ENCODE measurements at places on chromosomes 7 and 10.

DNA sequence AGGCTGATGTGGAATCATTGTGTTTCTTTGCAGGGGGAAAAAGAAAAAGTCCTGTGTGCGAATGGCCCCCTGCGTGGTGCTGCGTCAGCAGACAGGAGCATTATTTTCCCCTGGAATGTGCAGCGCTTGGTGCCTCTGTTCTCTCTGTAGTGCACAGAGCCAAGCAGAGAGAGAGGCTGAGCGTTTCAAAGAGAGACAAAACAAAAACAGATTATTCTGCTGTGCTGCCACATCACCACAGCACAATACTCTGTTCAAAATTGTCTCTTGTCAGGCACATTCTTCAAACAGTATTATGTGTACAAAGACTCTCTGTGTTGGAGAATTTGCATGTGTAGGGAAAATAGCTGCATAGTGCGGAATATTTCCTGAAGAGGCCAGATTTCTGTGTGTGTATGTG, 609.0 kb downstream of the SDK1 start:
- no peak for DNase-seq

DNA sequence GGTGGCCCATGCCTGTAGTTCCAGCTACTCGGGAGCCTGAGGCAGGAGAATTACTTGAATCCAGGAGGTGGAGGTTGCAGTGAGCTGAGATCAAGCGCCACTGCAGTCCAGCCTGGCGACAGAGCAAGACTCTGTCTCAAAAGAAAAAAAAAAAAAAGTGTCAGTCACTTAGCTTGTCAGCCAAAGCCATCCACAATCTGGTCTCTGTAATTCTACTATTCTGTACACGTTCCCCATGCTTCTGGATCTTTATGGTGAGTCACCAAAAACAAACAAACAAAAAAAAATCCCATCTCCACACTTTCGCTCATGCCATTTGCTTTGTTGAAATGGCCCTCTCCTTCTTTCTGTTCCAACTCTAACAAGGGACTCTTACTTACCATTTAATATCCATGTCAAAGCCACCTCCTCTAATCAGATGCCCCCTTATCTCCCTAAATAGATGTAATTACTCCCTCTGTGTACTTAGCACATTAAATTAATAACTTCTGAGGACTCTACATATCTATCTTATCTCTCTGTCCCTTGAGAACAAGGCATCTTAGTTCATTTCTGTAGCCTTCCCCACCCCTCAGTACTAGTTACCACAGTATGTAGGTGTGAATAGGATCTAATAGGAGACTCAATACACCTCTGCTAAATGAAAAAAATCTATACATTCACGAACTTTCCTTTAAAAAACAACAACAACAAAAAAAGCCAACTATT, 128.4 kb downstream of the ELMO1 start:
- DNase-seq, result no peak

DNA sequence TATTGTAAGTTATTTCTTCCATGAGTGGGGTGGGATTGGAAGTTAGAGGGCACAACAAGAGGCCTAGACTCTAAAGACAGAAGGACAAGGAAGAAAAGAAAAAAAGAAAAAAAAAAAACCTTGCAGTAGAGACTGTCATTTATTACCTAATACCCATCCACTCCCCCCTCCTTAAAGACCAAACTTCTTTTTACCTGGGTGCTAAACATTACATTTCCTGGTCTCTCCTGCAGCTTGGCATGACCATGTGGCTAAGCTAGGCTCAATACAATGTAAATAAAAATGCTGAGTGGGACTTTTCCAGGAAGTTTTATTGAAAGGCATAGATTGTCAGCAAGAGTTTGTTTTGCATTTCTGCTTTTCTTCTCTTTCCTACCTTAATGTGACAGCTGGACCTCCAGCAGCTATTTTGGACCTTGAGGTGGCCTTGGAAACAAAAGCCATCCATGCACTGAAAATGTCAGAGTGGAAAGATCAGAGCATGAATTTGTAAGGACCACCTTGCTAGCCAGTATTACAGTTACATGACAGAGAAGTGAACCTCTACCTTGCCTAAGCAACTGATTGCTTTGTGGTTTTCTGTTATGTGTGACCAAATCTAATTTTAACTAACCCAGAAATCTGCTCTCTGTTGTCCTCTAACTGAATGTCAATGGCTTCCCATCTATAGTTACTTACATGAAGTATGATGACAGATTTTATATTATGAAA, 81.3 kb upstream of the SFMBT2 start:
- no peak for DNase-seq

- no peak for DNase-seq
Measured at GRCh38 chr10:56469482-56469881, 108.4 kb upstream of the ZWINT start.

DNA sequence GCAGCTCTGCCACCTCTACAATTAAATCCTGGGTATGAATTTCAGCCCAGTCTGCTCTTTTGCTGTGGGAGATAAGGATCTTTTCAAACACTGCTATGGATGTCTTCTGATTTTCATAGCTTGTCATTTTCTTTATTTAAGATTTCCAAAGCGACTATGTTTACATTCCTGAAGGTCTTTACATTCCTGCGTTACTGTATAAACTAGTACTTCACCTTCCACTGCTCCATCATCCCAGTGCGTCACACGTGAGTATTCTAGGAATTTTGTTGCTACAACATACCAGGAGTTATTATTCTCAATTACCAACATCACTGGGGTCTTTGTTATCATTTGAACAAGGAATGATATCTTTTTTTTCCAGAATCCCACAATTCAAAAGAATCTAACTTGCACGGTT, 944.7 kb downstream of the SORCS3 start:
- no peak for DNase-seq

- DNase-seq, result no peak
Measured at GRCh38 chr7:24192053-24192452, 91.9 kb upstream of the NPY start.

- no peak for DNase-seq
Measured at GRCh38 chr7:48009954-48010353, 19.0 kb downstream of the SUN3 start.

DNA sequence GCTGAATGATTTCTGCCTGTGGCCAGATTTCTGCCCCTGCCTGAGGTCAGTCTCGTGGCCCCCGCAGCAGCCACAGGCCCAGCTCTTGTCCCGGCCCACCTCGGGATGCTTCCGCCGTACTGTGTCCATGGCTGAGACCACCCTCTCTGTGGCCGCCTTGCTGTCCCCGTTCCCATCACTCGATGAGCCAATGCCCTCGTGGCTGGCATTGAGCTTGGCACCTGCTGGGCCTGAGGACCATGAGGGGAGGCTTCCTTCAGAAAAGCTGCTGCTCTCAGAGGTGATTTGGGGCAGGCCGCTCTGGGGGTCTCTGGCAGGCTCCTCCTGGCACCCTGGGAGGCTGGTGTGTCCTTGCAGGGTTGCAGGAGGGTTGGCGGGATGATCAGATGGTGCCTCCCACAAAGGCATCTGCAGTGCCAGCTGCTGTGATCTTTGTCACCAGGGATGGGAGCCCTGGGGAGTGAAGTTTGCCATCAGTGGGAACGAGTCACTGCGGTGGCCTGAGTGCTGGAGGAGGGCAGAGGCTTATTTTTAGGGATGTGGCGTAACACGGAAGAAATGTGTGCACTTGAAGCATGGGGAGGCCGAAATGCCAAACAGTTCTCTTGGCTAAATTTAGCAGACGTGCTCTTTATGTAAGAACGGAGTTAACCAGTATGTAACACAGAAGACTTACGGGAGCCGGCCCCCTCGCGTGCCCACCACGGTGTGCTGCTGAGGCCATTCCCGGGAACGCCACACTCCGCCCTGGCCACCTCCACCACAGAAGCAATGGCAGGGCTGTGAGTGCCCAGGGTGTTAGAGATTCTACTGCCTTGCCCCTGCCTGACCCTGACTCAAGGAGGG, 47.7 kb downstream of the VIPR2 start:
- no peak for DNase-seq

GRCh38 chr10:6928586-6928985, 348.5 kb upstream of the PRKCQ start:
- no peak for DNase-seq

DNA sequence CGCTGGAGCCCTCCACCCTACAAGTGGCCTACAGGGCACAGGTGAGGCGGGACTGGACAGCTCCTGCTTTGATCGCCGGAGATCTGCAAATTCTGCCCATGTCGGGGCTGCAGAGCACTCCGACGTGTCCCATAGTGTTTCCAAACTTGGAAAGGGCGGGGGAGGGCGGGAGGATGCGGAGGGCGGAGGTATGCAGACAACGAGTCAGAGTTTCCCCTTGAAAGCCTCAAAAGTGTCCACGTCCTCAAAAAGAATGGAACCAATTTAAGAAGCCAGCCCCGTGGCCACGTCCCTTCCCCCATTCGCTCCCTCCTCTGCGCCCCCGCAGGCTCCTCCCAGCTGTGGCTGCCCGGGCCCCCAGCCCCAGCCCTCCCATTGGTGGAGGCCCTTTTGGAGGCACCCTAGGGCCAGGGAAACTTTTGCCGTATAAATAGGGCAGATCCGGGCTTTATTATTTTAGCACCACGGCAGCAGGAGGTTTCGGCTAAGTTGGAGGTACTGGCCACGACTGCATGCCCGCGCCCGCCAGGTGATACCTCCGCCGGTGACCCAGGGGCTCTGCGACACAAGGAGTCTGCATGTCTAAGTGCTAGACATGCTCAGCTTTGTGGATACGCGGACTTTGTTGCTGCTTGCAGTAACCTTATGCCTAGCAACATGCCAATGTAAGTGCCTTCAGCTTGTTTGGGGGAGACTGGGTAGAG, at the start of gene COL1A2:
Gene COL1A2 (plus strand): TSS at position 459 of the 704 bp plus-strand sequence. CDS start 137 bp downstream, at position 596.
- DNase-seq, result no peak

DNA sequence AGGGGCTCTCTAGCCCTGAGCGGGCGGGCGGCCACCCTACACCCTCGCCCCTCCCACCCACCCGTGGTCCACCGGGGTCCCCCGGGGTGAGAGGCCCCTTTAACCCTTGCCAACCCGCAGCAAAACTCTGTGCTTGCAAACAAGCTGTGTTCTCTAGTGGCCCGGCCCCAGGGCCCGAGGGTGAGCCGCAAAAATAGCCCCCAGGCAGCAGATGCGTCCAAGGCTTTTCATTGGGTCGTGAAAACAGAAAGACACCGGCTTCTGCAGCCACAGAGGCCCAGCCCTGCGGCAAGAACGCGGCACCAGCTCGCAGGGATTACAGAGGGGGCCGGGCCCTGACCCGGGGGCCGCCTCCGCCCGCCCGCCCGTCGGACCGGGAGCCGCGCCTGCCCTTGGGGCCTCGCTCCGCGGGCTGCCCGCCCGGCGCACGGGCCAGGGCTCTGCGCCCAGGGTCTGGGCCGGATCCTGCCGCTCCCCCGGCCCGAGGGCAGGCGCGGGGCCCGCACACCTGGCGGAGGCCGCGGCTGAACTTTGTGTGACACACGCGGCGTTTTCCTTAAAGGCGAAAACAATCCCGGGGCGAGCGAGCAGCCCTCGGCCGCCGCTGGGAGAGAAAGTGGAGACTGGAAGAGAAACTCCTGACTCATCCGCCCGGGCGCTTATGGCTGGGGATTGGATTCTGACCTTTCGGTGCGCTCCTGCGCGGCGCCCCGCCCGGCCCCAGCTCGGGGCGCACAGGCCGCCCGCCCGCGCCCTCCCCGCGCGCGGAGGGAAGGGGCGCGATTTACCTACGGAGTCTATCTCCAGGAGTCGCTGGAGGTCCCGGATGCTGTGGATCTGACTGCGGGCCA, 2.8 kb downstream of the PDGFA start:
- peak; percentile 19 for DNase-seq

DNA sequence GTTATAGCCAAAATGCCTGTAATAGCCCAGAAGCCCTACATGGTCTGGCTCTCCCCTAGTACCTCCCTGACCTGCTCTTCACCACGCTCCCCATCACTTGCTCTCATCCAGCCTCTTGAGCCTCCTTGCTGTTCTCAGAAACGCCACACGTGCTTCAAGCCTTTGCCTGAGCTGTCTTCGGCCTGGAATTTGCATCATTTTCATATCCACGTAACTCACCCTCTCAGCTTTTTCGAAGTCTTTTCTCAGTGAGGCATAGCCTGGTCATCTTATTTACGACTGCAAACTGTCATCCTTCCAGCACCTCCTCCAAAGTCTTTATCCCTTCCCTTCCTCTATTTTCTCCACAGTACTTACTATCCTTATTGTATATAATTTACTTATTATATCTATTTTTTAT, 151.0 kb upstream of the AHR start:
- no peak for DNase-seq

GRCh38 chr10:69504576-69505250, 53.4 kb downstream of the TSPAN15 start:
- DNase-seq, result no peak

DNA sequence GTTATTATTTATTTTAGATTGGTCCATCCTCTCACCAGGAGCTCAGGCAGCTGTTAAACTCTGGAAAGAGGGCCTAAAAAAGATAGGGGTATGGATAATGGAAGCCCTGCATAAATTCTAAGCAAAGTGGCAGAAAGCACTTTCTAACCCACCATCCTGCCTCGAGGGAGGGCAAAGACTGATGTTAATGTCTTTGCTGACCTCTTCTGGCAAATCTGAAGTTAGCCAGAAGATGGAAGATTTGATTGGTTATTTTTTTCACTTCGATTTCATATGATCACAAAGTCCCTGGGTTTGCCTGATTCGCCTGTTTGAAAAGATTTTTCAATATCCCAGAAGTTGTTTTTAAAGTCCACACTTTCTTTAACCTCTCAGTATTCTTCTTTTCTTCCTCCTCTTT, 24.8 kb downstream of the OR9A2 start:
- no peak for DNase-seq

DNA sequence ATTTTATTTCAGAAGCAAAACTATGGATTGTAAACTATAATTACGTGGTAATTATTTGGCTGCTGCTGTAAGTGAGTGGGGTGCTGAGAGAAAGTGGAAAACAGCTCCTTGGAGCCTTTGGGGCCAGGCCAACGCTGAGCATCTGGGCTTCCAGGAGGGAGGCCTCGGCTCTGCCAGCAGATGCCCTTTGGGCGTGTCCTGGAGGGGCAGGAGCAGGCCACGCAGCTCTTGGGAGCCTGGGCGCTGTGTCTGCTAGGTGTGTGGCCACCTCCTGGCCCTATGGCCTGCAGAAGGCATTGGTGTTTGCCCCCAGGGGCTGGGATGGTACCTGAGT, 423.3 kb downstream of the GLRX3 start:
- no peak for DNase-seq

- DNase-seq, result no peak
Measured at GRCh38 chr7:44077681-44078091, 4.6 kb downstream of the POLM start.

GRCh38 chr7:3067606-3068380, 24.1 kb upstream of the CARD11 start:
- no peak for DNase-seq

- no peak for DNase-seq
Measured at GRCh38 chr10:6097063-6097462, 8.2 kb downstream of the RBM17 start.

GRCh38 chr7:143929224-143929920, 5.7 kb upstream of the OR2F2 start:
- DNase-seq, result no peak

DNA sequence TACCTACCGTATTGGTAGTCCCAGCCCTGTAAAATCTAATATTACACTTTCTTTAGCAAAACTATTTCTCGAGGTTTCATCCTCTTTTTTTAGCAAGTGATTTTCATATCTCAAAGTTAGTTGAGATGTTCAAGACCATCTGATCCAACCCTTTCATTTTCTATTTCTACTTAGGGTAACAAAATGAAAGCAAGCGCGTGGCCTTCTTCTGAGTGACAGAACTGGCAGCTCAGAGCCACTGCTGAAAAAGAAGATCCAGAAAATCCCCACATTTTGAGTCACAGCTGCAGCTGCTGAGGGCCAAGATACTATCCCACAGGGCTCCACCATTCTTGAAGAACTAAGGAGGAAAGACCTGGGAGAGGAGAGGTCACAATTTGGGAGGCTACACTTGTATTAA, 24.8 kb upstream of the ZNF800 start:
- no peak for DNase-seq

- DNase-seq, result no peak
Measured at GRCh38 chr10:6108631-6109443, 20.0 kb downstream of the RBM17 start.

All from stimulated activated CD8-positive, alpha-beta memory T cell treated with anti-CD3 and anti-CD28 coated beads, Interleukin-2, amount 100 ng/mL, for 48 hours (primary cell).